RWPE2 (cell line): ENCODE measurements at places on chromosomes 2 and 18.

DNA sequence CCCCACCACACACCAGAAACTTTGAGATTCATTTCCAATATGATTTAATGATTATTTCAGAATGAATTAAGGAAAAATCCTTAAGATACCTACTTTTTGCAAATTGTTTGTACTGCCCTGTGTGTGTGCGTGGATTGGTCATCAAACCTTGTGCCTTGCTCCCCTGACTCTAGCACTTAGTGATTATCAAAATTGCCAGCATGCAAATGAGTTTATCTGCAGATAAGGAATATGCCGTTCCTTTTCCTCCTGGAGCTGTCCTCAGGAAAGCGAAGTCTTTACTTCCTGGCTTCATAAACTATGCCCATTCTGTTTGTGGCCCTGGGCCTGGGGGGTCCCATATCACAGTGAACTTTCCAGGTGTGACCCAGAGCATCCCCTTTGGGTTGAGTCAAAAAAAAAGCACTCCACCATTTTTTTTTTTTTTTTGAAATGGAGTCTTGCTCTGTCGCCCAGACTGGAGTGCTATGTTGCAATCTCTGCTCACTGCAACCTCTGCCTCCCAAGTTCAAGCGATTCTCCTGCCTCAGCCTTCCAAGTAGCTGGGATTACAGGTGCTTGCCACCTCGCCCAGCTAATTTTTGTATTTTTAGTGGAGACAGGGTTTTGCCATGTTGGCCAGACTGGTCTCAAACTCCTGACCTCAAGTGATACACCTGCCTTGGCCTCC is 11.4 kb downstream of the CHMP1B start:
- DNase-seq = no peak

DNA sequence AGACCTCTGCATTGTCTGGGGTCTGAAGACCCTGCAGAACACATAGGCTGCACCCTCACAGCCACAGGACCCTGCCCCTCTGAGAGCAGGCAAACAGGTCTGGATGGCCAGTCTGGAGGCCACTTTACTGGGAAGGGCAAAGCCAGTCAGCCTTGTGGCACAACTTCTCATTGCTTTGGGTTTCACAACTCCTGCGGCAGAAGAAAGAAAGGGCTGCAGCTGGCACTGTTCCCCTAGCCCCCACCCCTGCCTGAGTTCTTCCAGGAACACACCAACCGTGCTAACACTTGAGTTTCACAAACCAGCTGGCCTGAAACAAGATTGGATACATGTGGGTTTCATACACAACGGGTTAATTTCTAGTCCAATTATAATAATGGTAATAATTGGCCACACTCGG is 276.5 kb upstream of the MGAT5 start:
- no peak for DNase-seq

DNA sequence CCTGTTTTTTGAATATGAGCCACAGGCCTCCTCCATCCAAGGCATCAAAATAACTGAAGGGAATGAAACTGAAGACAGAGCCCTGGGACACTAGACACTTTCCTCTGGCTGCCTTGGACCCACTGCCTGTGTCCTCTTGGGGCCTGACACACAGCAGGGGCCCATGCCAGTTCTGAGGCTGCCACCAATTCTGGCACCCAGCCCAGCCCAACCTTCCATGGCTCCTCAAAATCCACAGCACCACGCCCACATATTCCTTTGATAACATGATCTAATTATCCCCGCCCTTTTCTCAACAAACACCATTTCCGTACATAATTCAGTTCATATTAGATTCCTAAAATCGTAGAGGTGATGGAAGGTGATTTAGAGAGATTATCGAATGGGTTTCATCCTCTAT is 64.2 kb downstream of the EMX1 start:
- DNase-seq = peak; percentile 29

- no peak for DNase-seq
Measured at GRCh38 chr2:233256048-233256447, 4.6 kb downstream of the ATG16L1 start.

GRCh38 chr2:57760381-57760801 is 286.2 kb upstream of the VRK2 start:
- DNase-seq = no peak

GRCh38 chr2:224058048-224058775 is 19.1 kb upstream of the SERPINE2 start:
- no peak for DNase-seq

DNA sequence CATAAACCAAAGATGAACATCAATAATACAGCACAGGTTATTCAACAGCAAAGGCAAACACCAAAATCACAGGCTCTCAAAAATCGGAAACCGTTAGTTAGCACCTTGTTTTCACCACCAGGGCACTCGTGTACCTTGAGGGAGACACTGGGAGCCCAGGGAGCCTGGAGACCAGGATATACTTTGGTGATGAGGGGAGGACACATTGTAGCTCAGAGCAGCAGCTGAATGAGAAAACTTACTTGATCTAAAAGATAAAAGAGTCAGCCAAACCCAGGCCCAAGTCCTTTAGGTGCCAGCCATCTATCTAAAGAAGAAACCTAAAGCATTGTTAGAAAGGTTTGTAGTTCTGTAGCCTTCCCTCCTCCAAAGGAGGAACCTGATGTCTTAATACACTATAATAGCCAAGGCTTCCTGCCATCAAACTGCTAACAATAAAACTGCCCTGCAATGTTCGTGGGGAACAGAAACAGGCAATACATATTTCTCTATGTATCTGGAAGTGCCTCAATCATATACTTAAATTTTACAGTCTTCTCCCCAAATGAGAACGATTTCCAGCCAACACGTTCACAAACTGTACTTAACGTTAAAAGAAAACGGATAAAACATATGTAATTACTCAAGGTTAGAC is 19.3 kb downstream of the BCL11A start:
- DNase-seq = no peak

- no peak for DNase-seq
Measured at GRCh38 chr2:121583555-121583954, 52.9 kb downstream of the RNU4ATAC start.

GRCh38 chr18:56662502-56662901 is 11.3 kb downstream of the WDR7 start:
- no peak for DNase-seq

- no peak for DNase-seq
Measured at GRCh38 chr2:120622886-120623753, 112.5 kb upstream of the GLI2 start.

- no peak for DNase-seq
Measured at GRCh38 chr2:123371535-123371934, 653.6 kb upstream of the CNTNAP5 start.

GRCh38 chr2:234674781-234675201 is 177.9 kb upstream of the ARL4C start:
- DNase-seq = no peak

GRCh38 chr2:83160571-83160970 is 1298.5 kb downstream of the SUCLG1 start:
- DNase-seq = no peak

DNA sequence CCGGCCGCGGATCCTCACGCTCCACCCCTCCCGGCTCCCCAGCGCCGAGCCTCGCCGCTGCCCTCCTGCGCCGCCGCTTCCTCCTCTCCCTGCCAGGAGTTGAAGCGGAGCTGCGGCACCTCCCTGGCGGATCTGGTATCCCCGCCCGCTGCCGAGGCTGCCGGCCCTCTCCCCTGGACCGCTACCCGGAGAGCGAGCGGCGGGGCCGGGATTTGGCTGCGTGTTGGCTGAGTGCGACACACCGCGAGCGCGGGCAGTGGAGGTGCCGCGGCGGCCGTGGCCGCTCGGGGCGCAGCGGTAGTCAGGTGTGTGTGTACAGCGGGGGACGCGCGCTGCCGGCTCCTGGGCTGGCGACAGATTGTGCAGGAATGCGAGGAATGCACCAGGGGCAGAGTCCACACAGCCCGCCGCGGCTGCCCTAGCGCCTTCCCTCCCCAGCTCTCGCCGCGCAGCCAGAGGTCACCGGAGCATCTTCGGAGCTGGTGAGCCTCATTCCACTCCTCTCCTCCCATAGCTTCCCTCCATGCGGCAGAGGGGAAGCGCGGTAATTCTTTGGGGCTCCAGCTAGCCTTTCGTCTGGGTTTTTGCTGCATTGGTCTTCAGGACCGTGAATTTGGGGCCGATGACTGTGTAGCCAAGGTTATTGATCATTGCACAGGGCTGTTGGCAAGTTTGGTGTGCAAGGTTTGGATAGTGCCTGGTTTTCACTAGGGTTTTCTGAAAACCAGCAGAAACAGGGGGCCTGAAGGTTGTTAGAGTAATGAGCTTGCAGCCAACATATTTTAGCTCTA is 1.3 kb downstream of the PKP4 start:
- peak; percentile 66 for DNase-seq

DNA sequence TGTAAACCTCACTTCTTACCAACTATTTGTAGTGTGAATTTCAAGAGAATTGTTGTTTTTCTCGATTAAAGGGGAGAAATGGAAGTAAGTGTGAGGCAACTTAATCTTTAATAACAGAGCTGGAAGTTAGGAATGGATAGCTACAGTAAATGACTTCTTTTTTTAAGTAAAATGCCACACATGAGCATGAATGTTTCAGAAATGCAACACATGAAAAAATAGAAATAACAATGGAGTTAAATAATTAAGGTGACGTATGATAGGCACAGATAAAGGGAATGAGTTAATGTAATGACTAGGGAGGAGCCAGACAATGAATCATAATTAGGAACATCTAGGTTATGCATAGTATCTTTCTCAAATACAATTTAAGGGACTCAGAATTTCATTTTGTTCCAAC is 3.4 kb downstream of the REL start:
- no peak for DNase-seq

DNA sequence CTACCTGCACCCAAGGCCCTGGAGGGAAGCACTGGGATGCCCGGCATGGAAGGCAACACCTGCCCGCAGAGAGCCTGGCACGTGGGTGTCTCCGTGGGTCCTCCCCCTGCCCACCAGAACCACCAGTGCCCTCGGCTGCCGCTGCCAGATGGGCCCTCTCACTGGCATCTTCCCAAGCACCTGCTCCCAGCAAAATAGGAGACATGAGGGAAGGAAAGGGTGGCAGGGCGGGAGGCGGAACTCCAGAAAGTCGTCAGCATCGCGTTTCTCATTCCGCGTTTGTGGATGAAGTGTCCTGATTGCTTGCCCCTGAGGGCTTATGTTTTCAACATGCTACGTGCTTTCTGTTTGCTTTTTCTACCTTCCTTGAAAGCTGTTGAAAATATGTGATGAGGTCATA is 8.8 kb upstream of the SNTG2 start:
- no peak for DNase-seq

DNA sequence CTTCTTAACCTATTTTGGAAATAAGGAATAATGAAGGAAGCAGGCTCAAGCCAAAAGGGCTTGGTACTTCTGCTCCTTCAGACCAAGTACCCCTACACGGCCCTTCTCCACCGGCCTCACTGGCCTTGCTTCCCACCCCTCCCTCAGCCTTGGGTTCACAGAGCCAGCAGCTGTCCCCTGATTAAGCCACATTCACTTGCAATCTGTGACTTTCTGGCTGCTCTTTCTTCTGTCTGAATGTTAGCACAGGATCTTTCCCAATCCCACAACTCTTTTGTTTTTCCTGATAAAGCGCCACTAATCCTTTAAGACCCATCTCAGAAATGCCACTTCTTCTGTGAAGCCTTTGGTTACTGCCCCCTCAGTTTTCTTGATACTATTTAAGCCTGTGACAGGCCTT is 52.4 kb downstream of the REEP1 start:
- no peak for DNase-seq
